ENCODE measurements at places on chromosomes 12 and 14. TPM values are rescaled to one million over a fixed set of nuclear protein-coding genes. Genes with fewer than 3 reads are reported as not detected.

DNA sequence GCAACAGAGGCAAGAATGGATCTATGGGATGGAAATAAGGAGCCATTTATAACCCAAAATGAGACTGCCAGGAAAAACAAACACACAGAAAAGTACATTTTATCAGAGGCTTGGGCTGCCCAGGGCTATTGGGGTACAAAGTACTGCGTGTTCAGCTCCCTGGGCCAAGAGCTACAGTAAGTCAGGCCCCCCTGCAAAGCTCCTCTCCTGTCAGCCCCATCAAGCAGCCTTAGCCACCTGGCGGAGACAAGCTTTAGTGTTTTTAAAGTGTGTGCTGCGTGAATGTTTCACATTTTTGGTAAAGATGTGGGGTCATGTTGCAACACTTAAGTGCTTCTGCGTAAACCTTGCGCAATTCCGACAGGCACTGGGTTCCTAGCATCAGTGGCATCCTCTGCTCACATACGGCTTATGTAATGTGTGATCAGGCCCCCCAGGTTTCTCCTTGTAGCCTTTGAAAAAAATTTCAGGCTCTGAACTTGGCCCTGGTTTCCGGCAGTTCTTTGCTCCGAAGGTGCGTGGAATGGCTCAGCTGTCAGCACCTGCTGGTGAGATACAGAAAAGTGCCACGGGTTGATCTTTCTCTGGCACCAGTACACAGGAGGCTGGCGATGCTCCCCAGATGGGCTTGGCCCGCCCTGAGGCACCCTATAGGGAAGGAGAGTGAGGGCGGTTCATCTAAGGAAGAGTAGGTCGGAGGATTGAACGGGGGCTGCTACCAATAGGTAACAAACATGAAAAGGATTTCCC, 198.7 kb upstream of the EEA1 start:
- DNase-seq, result peak; percentile 97

DNA sequence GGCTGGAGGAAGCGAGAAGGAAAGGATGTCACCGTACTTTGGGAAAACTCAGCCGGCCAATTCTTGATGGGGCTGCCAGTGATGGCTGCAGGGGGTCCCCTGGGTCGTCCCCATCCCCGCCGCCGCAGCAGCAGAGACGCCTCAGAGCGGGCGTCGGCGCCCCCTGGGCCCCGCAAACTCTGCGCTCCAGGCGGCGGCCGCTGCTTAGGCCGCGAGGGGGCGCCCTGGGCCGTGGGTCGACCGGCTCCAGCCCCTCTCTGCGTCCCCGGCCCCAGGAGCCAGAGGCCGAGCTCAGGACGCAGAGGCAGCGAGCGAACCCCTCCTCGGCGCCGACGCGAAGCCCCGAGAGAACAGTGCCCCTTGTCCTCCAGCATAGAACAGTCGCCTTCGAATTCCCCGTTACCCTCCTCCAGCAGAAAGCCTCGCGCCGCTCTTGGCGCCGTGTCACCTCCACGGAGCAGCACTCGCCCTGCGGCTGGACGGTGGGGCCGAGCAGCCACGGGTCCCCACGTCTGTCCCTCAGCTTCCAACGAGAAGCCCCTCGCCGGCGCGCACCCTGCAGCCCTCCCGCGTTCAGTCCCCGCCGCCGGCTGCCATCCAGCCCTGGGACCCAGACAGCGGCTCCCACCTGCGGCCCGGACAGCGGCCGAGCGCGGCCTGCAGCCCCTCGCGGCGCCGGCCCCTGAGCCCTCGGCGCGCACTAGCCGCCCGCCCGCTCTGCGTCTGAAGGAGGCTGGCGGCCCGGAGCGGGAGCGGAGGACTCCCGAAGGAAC, 106.6 kb downstream of the PRICKLE1 start:
- DNase-seq, result peak; percentile 61

DNA sequence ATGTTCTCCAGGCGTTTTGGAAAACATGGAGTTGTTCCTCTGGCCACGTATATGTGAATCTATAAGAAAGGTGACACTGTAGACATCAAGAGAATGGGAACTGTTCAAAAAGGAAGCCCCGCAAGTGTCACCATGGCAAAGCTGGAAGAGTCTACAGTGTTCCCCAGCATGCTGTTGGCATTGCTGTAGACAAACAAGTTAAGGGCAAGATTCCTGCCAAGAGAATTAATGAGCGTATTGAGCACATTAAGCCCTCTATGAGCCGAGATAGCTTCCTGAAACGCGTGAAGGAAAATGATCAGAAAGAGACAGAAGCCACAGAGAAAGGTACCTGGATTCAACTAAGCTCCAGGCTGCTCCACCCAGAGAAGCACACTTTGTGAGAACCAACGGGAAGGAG, 92.5 kb upstream of the EIF5 start:
- DNase-seq, result no peak

GRCh38 chr12:77087427-77087826, 22.1 kb upstream of the E2F7 start:
- peak; percentile 95 for DNase-seq

Gene CLEC1B
- not detected for polyA plus RNA-seq

Gene PCBP2
- 315 TPM for polyA plus RNA-seq

Gene SLC2A14
- 0.07 TPM for polyA plus RNA-seq
